CD4-positive, alpha-beta T cell treated with Interleukin-4 for 1 hour (primary cell): ENCODE measurements at places on chromosomes 2 and 18.

DNA sequence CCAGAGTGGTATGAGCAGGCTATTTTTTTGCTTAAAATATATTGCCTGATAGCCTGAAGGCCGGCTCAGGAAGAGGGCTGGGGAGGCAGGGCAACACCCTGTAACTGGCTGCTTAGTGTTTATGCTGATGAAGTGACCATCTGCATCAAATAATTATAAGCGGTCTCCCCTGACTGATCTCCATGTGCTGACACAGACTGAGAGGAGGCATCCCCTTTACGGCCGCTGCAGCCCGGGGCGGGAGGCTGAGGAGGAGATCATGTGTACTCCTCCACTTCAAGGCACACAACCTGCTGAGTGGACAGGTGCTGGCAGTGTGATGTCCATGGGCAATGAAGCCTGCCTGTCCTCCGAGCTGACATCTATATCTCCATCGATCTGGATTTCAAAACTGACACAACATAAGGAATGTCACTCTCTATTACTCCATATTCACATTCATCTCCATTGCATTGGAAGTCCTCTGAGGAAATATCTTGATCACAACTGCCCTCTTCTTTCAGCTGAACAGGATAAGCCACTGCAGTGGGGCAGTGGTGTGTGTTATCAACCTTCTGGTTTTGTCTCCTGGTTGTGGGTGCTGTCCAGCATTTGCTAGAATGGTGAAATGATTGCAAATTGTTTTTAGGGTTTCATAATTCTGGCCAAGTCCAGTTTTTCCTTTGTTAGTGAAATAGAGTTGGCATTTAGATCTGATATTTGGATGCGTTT is 143.5 kb downstream of the AQP4 start:
- no peak for DNase-seq

DNA sequence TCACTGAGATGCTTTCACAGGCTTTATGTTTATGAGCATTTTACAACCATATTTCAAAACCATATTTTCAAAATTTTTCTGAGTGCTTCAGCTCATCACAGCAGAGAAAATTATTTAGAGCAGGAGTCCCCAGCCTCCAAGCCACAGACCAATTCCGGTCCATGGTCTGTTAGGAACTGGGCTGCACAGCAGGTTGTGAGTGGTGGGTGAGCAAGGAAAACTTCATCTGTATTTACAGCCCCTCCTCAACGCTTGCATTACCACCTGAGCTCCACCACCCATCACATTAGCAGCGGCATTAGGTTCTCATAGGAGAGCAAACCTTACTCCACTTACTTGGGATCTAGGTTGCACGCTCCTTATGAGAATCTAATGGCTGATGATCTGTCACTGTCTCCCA is 165.6 kb downstream of the SEPTIN10 start:
- DNase-seq = no peak

- no peak for DNase-seq
These were observed 1044.1 kb upstream of the ZEB2 start for GRCh38 chr2:145563741-145564615.

DNA sequence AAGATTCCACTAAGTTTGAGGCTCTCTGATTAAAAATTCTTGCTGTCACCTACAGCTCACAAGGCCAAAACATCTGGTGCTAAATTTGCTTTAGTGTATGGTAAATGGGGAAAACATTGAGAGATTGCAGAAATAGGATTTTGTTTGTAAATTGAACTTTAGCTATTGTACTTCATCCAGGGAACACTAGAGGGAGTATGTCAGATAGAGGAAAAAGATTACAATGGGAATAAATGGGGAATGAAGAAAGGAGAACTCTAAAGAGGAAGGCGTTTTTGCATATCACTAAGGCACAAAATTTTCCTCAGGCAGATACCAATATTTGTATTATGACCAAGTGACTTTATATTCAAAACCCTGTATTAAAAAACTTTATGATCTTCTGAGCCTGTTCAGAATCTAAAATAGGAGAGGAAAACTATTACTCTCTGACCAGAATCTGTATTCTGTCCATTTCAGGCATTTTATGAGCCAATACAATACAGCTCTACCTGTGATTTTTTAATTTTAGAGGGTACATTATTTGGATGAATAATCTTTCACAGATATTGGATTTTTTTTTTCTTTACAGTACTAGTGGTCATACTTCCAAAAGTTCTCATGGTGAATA is 52.3 kb upstream of the ITGB6 start:
- DNase-seq = peak; percentile 25

- DNase-seq = no peak
These were observed 13.9 kb upstream of the VRK2 start for GRCh38 chr2:58032764-58033080.

GRCh38 chr2:161886248-161886647 is 187.8 kb downstream of the DPP4 start:
- no peak for DNase-seq

DNA sequence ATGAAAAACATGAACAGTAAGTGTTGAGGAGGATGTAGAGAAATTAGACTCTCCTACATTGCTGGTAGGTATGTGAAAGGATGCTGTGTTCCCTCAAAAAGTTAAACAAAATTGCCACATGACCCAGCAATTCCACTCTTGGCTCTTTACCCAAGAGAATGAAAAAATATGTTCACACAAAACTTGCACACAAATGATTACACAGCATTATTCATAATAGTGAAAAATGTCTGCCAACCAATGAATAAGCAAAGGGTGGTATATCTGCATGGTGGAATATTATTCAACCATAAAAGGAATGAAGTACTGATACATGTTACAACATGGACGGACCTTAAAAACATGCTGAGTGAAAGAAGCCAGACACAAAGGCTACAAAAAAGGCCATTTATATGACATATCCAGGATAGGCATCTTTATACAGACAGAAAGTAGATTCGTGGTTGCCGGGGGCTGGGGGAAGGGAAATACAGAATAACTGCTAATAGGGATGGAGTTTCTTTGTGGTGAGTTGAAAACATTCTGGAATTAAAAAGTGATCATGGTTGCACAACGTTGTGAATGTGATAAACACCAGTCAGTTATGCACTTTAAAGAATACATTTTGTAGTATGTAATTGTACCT is 85.4 kb upstream of the MYO3B start:
- no peak for DNase-seq
